Lower lobe of right lung (tissue), 2 donors: ENCODE measurements at places on chromosomes 7 and 10. TPM values are rescaled to one million over a fixed set of nuclear protein-coding genes. Genes with fewer than 3 reads are reported as not detected.
A peak's percentile ranks its signal among the peaks of the same experiment; 100 is the strongest.

PLEKHS1 gene
- 7.0 TPM for total RNA-seq

CPN1 gene
- not detected for total RNA-seq

CLCN1 gene
- total RNA-seq = not detected

PRKAR2B gene
- 10.3 TPM for total RNA-seq

CRYGN gene
- total RNA-seq = not detected

UPK3BL2 gene
- 26.9 TPM for total RNA-seq

JAKMIP3 gene
- 0.18 TPM for total RNA-seq

SPOCK2 gene
- total RNA-seq = 108 TPM

VDAC2 gene
- 120 TPM for total RNA-seq

PAPSS2 gene
- 137 TPM for total RNA-seq

ACHE gene
- 0.97 TPM for total RNA-seq

HMX3 gene
- total RNA-seq = not detected

FAM24B gene
- total RNA-seq = 3.8 TPM

- peaks cover 22% of the 10 kb centered on the region for H3K36me3 ChIP-seq
- H3K4me1 ChIP-seq = peaks cover 32% of the 10 kb centered on the region
- DNase-seq = no peak
- H3K27ac ChIP-seq = peak overlapping the region; percentile 97
Observed at GRCh38 chr7:30595436-30596013, 847 bp downstream of the GARS1 start.

DNA sequence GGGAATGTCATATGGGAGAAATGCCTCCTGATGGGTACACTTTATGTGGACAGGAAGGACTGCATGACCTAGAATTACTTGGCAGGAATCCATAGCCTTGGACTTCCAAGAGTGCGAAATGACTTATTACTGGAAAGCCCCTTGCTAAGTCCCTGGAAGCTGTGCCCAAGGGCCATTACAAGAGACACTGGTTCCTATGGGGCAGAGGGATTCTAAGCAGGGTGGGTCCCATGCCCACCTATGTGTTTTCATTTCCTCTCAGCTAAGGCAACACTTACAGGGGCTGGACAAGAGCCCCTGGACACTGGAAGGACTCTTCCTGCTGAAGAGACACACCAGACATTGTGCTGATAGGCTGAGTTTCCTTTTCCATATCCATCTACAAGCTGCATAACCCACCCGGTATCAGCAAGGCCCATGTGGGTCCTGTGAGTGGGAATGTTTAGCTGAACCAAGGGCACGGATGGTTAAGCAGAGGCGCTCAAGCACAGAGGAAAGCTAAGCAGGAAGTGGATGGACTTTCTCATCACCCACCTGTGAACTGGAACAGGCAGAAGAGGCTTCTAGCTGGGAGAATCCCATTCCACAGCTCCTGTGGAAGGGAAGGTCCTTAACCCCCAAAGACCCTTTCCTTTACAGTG is 56.2 kb downstream of the XPNPEP1 start:
- no peak for DNase-seq
- no peak overlapping the region for H3K27ac ChIP-seq
- no peaks in the 10 kb centered on the region for H3K4me1 ChIP-seq
- H3K27me3 ChIP-seq = no peaks in the 10 kb centered on the region

- no peaks in the 10 kb centered on the region for H3K27me3 ChIP-seq
- H3K4me3 ChIP-seq = no peak overlapping the region
- no peak for DNase-seq
- no peaks in the 10 kb centered on the region for H3K36me3 ChIP-seq
- H3K27ac ChIP-seq = no peak overlapping the region
- H3K4me1 ChIP-seq = peaks cover 10% of the 10 kb centered on the region
Observed at GRCh38 chr10:17673471-17674061, 29.6 kb downstream of the STAM start.

DNA sequence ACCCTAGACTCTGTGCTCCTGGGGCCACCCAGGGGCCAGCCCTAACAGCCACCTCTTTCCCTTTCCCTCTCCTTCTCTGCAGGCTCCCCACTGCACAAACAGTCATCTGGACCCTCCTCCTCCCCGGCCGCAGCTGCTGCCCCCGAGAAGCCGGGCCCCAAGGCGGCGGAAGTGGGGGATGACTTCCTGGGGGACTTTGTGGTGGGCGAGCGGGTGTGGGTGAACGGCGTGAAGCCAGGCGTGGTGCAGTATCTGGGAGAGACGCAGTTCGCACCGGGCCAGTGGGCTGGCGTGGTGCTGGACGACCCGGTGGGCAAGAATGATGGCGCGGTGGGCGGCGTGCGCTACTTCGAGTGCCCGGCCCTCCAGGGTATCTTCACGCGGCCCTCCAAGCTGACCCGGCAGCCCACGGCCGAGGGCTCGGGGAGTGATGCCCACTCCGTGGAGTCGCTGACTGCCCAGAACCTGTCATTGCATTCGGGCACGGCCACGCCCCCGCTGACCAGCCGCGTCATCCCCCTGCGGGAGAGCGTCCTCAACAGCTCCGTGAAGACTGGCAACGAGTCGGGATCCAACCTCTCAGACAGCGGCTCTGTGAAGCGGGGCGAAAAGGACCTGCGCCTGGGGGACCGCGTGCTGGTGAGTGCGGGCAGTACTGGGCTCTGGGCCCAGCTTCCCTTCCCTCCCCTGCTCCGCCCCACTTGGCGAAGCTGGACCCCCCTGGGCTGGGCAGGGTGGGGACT is 49.3 kb downstream of the CLIP2 start:
- peaks cover 21% of the 10 kb centered on the region for H3K36me3 ChIP-seq
- H3K4me1 ChIP-seq = no peaks in the 10 kb centered on the region
- H3K4me3 ChIP-seq = no peak overlapping the region
- no peak overlapping the region for H3K27ac ChIP-seq

GRCh38 chr7:72213081-72213480 is 199.1 kb downstream of the CALN1 start:
- no peaks in the 10 kb centered on the region for H3K27me3 ChIP-seq
- H3K36me3 ChIP-seq = no peaks in the 10 kb centered on the region
- no peaks in the 10 kb centered on the region for H3K4me1 ChIP-seq
- H3K4me3 ChIP-seq = no peak overlapping the region
- no peak for DNase-seq

- no peak overlapping the region for H3K4me3 ChIP-seq
- no peak for DNase-seq
- peak overlapping the region; percentile 65 for H3K27ac ChIP-seq
- peaks cover 94% of the 10 kb centered on the region for H3K36me3 ChIP-seq
Observed at GRCh38 chr10:80158126-80158525, 25.6 kb downstream of the PLAC9 start.

DNA sequence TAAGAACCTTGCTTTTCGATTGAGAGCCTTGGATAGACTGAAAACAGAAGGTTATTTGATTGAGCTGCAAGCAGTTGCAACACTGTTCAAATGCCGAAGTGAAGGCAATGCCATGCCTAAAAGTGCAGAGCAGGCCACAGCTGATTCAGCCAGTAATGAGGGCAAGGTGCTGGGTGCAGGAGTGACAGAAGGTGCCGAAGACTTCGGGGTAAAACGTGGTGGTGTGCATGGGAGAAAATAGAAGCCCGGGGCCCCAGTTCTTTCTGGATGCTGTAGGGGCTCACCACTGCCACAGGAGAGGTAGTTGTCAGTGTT is 43.6 kb upstream of the GATAD1 start:
- no peak overlapping the region for H3K4me3 ChIP-seq
- DNase-seq = no peak
- H3K4me1 ChIP-seq = no peaks in the 10 kb centered on the region
- peaks cover 15% of the 10 kb centered on the region for H3K36me3 ChIP-seq
- no peaks in the 10 kb centered on the region for H3K27me3 ChIP-seq

- no peaks in the 10 kb centered on the region for H3K4me1 ChIP-seq
- DNase-seq = no peak
- H3K36me3 ChIP-seq = no peaks in the 10 kb centered on the region
- H3K27me3 ChIP-seq = no peaks in the 10 kb centered on the region
- no peak overlapping the region for H3K4me3 ChIP-seq
- no peak overlapping the region for H3K27ac ChIP-seq
Observed at GRCh38 chr10:115879372-115880089, 393.5 kb downstream of the GFRA1 start.

DNA sequence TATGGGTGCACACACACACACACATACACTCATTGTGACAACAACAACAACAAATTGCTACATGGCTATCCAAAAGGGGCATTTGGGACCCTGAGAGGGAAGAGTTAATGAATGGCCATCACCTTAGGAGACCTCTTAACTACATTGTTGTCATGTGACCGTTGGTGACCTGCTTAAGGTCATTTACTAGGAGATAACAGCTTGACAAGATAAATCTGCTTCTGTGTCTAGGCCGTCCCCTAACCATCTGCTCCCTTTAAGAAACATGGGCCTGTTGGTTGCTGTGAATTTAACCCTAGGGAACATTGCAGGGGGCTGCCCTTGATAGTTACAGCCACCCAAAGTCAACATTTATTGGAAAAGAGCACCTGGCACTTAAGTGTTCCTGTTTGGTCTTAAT is 29.7 kb downstream of the C1QL3 start:
- H3K36me3 ChIP-seq = peaks cover 17% of the 10 kb centered on the region
- no peak overlapping the region for H3K27ac ChIP-seq
- H3K4me3 ChIP-seq = no peak overlapping the region

GRCh38 chr7:83836028-83836427 is 187.1 kb upstream of the SEMA3E start:
- no peak overlapping the region for H3K4me3 ChIP-seq
- H3K27me3 ChIP-seq = no peaks in the 10 kb centered on the region
- DNase-seq = no peak
- no peak overlapping the region for H3K27ac ChIP-seq
- H3K4me1 ChIP-seq = no peaks in the 10 kb centered on the region

DNA sequence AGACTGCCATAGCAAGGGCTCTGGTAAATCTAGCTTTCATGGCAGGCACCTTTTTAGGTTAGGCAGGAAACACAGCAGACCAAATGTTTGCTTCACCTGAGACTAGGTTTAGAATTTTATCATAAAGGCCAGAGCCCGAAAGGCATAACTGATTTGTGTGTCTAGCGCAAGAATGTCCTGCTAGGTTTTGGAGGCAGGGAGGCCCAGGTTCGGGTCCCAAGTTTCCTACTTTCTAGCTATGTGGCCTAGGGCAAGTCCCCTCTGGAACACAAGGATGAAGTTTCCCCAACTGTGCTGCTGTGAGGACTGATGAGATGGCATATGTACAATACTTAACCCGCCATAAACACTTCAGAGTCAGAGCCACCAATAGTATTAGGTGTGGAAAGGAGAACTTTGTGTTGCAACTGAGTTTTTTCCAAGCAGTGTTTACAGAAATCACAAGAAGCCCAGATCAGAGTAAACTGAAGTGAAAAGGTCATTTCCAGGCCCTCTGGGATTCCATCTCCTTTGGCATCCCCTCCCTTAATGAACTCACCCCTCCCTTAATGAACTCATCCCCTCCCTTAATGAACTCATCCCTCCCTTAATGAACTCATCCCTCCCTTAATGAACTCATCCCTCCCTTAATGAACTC is 244.9 kb downstream of the SKAP2 start:
- H3K36me3 ChIP-seq = no peaks in the 10 kb centered on the region
- H3K4me3 ChIP-seq = no peak overlapping the region
- no peak for DNase-seq
- H3K4me1 ChIP-seq = no peaks in the 10 kb centered on the region
- no peak overlapping the region for H3K27ac ChIP-seq

GRCh38 chr7:104217620-104218019 is 9.8 kb upstream of the ORC5 start:
- no peaks in the 10 kb centered on the region for H3K36me3 ChIP-seq
- no peaks in the 10 kb centered on the region for H3K4me1 ChIP-seq
- H3K4me3 ChIP-seq = no peak overlapping the region

GRCh38 chr10:98267069-98267893 is 713 bp downstream of the LOXL4 start:
- no peak for DNase-seq
- no peaks in the 10 kb centered on the region for H3K36me3 ChIP-seq
- no peaks in the 10 kb centered on the region for H3K27me3 ChIP-seq
- peak overlapping the region; percentile 79 for H3K27ac ChIP-seq
- peaks cover 22% of the 10 kb centered on the region for H3K4me1 ChIP-seq

GRCh38 chr10:53840653-53841052 is 960.4 kb downstream of the PCDH15 start:
- no peaks in the 10 kb centered on the region for H3K4me1 ChIP-seq
- H3K4me3 ChIP-seq = no peak overlapping the region
- H3K27me3 ChIP-seq = no peaks in the 10 kb centered on the region
- H3K27ac ChIP-seq = no peak overlapping the region

DNA sequence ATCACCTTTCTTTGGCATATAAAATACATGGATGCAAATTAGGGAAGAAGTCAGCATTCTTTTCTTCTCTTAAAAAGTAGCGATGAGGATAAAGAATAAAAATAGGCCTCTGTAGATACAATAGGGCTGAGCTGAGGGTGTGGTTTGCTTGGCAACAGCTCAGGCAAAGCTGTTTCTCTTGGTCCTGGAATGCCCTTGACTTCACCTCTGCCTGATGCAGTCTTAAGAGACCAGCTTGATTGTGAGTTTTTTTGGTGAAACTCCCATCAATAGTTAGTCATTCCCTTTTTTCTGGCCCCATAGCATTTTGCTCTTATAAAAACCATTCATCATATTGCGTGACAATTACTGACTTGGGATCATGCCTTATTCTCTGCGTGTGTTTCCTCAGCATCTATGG is 42.1 kb upstream of the MKLN1 start:
- H3K4me3 ChIP-seq = no peak overlapping the region
- H3K36me3 ChIP-seq = no peaks in the 10 kb centered on the region
- no peak for DNase-seq
- peak overlapping the region; percentile 74 for H3K27ac ChIP-seq

GRCh38 chr7:24227068-24227467 is 56.9 kb upstream of the NPY start:
- no peaks in the 10 kb centered on the region for H3K36me3 ChIP-seq
- no peaks in the 10 kb centered on the region for H3K27me3 ChIP-seq
- DNase-seq = no peak
- no peak overlapping the region for H3K4me3 ChIP-seq
- H3K4me1 ChIP-seq = no peaks in the 10 kb centered on the region
- no peak overlapping the region for H3K27ac ChIP-seq

DNA sequence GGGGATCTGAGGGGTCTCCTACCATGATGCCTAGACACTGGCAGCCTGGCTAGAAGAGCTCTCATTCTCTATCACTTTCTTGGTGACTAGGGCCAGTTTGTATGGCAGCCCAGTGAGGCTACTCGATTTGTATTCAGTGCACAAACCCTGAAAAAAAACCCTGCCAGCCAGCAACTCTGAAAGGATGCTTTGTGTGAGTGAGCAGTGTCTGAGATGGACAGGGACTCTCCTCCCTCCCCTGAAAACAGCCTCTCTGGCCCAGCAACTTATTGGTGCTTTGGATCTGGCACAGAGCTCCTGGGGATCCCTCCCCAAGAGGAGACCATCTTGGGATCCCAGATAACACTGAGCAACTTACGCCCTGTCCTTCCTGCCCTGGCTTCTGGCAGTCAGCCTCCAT is 10.8 kb upstream of the LRRC4 start:
- no peak for DNase-seq
- H3K27me3 ChIP-seq = no peaks in the 10 kb centered on the region
- no peaks in the 10 kb centered on the region for H3K4me1 ChIP-seq
- no peak overlapping the region for H3K4me3 ChIP-seq

GRCh38 chr7:150849204-150849775 is 3.0 kb upstream of the AOC1 start:
- H3K4me1 ChIP-seq = no peaks in the 10 kb centered on the region
- DNase-seq = no peak
- no peak overlapping the region for H3K27ac ChIP-seq
- no peaks in the 10 kb centered on the region for H3K36me3 ChIP-seq
- H3K27me3 ChIP-seq = peaks cover 14% of the 10 kb centered on the region
